ENCODE measurements at places on chromosomes 2 and 18.

GRCh38 chr18:70228536-70228935 is 23.0 kb upstream of the RTTN start:
- no peak for DNase-seq

- DNase-seq, result no peak
Measured at GRCh38 chr2:56291711-56292110, 107.9 kb downstream of the CCDC85A start.

DNA sequence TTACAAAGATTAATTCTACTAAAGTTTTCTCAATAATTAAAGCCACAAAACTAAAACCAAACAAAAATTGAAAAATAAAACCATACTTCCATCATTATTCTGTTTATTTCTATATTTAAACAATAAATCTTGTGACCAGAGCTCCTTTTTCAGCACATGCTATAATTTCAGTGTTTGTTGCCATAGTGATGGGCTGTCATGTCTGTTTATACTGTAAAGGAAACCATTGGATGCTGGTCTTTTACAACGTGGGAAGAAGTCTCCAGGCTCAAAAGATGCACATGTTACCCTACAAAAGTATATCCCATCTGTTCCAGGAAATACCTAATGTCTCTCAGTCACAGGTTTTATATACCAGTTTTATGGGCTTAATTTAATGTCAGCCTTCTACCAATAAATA is 100.1 kb upstream of the MC2R start:
- no peak for DNase-seq

DNA sequence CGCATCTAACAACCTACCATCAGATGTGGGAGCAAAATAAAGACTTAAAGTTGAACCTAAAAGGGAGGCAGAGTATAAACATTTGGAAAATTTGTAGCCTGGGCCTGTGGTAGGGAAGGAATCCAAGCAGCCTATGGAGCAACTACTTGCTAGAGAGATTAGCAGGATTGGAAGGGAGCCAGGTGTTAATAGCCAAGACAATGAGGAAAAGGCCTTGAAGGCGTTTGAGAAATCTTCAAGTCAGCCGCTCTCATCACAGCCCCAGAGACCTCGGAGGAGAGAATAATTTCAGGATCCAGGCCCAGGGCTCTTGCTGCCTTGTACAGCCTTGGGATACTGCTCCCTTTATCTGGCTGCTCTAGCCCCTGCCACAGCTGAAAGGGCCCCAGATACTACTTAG is 219.7 kb downstream of the THSD7B start:
- no peak for DNase-seq

DNA sequence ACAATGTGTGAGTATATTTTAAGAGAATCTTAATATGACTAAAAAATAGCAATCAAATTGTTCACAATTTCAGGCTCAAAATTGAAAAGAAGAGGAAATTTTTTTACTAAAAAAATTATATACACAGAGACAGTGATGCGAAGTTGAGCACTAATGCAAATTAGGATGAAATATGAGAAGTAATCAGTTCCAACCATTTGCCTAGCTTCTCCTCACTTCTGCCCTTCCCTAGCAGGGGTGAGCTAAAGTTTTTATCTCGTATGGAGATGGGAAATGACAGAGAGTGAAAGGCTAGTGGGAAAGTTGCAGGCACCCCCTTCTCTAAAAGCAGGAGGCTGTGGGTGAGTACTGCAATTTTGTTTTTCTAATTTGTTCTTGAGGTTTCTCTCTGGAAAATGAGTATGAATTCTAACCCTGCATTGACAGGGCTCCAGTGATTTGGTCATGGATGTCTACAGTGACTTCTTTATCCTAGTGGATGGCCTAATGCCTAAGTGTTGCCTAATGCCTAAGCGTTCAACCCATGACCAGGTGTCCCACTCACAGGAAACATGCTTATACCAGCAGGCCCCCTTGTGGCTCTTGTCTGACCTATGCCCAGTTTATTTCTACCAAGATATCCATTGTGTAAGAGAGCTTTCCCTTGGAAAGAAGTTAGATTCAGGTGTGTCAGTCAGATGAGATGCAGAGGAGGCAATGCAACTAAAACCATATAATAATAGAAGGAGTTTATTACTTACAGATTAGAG is 78.0 kb upstream of the HNMT start:
- no peak for DNase-seq

DNA sequence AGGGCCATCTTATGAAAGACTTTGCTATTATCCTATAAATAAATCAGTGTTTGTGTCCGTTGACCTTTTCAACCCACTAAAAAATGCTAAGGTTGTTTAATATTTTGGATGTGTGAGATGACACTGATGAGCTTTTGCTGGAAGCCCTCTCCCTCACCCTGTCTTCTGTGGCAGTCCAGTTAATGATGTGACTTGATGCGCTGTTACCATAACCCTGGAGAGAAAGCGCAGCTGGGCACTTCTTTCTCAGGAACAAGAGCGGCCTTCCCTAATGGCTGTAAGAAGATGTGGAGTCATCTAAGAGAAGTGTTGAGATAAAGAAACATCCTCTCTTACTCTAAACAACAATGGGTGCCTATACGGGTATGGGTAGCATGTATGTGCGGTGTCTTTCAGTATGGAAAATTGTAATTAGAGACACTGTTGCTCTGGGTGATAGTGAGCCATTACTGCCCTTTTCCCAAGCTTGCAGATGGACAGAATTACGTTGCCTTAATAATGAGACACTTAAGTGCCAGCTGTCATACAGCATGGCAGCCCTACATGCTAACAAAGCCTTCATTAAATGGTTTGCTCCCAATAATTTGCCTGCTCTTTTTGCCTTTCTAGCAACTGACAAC is 165.6 kb upstream of the NABP1 start:
- DNase-seq, result no peak

DNA sequence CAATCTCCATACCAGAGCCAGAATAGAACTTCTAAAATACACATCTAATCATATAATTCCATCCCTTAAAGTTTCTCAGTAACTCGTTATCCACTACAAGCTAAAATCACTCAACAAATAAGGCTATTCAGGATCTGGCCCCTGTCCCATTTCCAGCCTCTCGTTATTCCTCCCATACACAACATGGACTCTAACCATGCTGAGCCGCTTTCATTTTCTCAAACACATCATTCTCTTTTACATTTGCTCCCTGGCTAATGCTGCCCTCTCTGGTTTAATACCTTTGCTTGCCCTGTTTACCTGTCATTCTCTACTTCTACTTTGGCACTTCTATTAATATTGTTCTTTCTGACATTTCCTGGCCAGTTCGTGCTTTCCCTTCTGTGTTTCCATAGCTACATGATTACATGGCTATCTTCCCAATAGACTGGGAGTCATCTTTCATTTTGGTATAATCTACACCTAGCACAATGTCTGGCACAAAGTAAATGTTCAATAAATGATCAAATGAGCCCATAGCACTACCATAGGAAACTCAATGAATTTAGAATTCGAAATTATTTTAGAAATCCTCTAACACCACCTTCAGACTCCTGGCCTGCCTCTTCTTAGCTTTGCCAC is 163.6 kb upstream of the VRK2 start:
- no peak for DNase-seq

DNA sequence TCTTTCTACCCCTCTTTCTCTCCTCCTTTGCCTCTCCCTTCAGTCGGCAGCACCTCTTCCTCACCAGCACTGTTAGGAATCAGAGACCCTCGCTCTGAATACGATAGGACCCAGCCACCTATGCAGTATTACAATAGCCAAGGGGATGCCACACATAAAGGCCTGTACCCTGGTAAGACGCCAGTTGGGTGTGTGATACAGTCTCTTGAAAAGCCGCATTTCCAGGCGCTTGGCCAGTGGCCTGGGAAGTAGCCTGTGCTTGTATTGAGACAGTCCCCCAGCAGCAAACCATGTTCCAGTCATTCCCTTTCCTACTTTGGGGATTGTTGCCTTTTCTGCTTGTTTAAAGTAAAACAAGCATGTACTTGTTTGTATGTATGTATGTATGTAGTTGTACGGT is 118.4 kb upstream of the DAPL1 start:
- DNase-seq, result no peak

- DNase-seq, result no peak
Measured at GRCh38 chr18:50457639-50458038, 82.8 kb downstream of the SKA1 start.

DNA sequence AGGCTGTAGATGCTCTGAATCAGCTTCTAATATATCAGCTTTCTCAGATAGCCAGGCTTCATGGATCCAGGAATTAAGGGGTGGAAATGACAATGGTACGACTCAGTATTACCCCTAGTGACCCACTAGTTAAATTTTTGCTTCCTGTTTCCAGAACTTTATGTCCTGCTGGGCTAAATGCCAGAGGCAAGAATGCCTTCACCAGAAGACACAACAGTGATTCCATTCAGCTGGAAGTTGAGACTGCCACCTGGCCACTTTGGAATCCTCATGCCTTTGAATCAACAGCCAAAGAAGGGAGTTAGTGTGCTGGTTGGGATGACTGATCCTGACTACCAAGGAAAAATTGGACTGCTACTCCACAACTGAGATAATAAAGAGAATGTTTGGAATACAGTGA is 239.1 kb downstream of the ASXL3 start:
- DNase-seq, result no peak

Data from cerebellar nuclear complex (tissue), 1 donor.